ENCODE measurements at places on chromosomes 4 and X.

GRCh38 chr4:41661442-41662076 is 87.0 kb downstream of the PHOX2B start:
- peak; percentile 46 for DNase-seq

DNA sequence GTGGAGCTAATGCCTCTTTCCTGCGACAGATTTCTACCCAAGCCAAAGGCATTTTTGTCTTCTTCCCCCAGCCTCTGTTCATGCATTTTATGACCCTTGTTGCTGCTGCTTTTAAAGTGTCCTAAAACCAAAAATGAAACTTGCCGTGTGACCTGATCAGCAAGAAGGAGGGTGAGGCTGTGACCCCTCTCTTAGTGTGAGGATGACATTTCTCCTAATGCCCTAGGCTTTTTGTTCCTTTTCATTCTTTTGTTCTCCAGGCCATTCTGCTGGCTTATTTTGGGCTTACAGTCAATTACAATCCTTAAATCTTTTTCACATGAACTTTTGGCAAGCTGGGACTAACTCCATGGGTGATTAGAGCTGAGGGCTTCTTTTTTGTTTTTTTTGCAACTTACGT is 34.4 kb downstream of the PTTG2 start:
- DNase-seq = no peak

- no peak for DNase-seq
Measured at GRCh38 chr4:120881351-120881750, 41.2 kb downstream of the PRDM5 start.

GRCh38 chr4:47406408-47406807 is 57.1 kb downstream of the COMMD8 start:
- DNase-seq = no peak

DNA sequence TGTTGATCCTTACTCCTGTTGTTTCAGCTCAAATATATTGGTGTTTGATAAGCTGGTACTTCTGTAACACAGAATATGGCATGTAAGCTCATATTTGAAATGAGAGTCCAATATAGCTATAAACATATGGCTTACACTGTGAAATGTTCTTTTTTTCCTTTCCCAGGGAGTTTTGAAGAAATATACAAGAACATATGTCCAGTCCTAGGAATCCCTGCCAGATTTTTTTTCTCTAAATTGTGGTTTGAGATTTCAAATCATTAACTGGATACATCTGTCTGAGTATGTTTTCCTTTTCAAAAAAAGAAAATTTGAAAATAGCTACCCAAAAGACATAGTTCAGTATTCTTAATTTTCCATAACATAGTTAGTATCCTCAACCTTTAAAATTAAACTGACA is 60.2 kb downstream of the HMGB2 start:
- no peak for DNase-seq

GRCh38 chr4:21765810-21766407 is 182.7 kb downstream of the KCNIP4 start:
- peak; percentile 27 for DNase-seq

- DNase-seq = no peak
Measured at GRCh38 chr4:34181311-34181841, 2062.9 kb downstream of the ARAP2 start.

DNA sequence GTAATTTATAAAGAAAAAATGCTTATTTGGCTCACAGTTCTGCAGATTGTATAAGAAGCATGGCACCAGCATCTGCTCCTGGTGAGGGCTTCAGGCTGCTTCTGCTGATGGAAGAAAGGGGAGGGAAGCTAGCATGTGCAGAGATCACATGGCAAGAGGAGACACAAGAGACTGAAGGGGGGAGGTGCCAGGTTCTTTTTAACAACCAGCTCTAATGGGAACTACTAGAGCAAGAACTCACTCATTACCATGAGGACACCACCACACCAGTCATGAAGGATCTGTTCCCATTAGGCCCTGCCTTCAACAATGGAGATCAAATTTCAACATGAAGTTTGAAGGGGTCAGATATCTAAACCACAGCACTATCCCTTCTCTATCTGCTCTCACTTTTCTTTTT is 9.4 kb upstream of the COPS4 start:
- no peak for DNase-seq

DNA sequence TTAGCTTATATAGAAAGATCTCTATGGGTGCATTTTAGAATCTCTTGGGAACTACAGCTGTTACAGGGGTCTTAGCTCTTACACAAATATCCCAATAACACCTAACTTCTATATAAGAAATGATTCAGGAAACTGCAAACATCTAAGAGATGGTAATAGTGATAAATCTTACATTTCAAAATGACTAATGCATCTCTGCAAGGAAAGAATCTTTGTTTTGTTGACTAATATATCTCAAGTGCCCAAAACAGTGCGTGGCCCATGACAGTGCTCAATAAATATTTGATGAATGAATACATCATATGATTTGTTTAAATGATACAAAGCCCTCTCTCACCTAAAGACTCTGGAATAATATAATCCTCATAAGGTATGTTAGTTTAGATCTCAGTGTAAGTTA is 47.5 kb downstream of the CENPE start:
- no peak for DNase-seq

GRCh38 chrX:63737131-63737921 is 47.7 kb downstream of the ARHGEF9 start:
- no peak for DNase-seq

DNA sequence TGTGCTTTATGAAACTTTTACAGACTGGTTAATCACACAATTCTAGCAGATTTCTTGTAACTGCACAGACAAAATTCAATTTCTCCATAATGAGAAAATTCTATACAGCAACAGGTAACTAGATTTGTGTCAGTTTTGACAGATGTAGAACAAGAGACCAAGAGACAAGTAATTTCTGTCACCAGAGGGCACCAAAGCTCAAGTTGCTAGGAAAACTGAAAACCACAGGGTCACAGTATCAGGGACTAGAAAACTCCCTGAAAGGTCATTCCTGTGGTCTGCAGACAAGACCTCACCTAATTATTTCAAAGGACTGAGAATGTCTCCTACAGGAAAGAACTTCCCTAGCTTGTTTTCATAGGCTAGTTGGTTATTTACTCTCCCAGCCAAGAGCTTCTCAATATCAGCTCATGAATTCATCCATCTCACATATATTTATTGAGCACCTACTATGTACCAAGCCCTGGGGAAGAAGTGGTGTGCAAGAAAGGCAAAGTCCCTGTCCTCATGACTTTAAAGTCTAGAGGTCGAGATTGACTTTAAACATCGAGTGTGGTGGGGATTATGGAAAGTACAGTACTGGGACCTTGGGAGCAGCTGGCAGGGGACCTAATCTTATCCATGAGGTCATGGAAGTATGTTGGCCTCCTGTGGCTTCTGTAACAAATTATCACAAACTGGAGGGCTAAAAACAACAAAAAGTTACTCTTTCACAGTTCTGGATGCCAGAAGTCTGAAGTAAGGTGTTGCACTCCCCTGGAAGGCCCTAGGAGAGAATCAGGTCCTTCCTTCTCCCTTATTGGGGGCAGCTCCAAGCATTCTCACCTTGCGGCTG is 47.8 kb upstream of the SETD7 start:
- peak; percentile 59 for DNase-seq

- no peak for DNase-seq
Measured at GRCh38 chr4:136900696-136901095, 631.6 kb downstream of the PCDH18 start.

GRCh38 chr4:56048702-56049431 is 100.1 kb downstream of the CEP135 start:
- DNase-seq = no peak

- no peak for DNase-seq
Measured at GRCh38 chr4:69025191-69025998, 70.9 kb upstream of the UGT2B7 start.

GRCh38 chr4:113844369-113844768 is 82.8 kb upstream of the CAMK2D start:
- no peak for DNase-seq

DNA sequence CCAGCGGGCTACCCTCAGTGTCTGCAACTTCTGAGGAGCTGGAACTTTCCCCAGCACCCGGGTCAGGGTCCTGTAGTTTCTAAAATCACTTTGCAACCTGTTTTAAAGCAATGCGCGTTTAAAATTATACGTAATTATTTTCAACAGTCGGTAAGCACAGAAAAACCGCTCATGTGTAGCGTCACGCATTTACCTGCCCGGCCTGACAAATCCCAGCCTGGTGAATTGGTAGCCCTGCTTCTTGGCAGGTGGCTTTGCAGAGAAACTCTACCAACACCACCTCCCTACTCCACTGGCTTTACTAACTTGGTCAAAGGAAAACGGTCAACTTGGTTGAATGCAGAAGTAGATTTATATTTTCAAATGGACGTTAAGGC is 640 bp downstream of the BANK1 start:
- DNase-seq = peak; percentile 47

GRCh38 chrX:122582280-122582974 is 601.7 kb upstream of the GRIA3 start:
- DNase-seq = no peak

GRCh38 chr4:153904011-153904410 is 115.1 kb upstream of the SFRP2 start:
- no peak for DNase-seq

- DNase-seq = peak; percentile 2
Measured at GRCh38 chrX:4690521-4690920, 977.1 kb upstream of the PRKX start.

- peak; percentile 57 for DNase-seq
Measured at GRCh38 chr4:158193171-158193749, 17.0 kb upstream of the TMEM144 start.

- DNase-seq = no peak
Measured at GRCh38 chr4:56817840-56818491, 3.5 kb downstream of the SPINK2 start.

GRCh38 chr4:145716200-145716599 is 36.3 kb downstream of the C4orf51 start:
- no peak for DNase-seq

GRCh38 chr4:135186002-135186401 is 984.4 kb upstream of the PABPC4L start:
- no peak for DNase-seq

DNA sequence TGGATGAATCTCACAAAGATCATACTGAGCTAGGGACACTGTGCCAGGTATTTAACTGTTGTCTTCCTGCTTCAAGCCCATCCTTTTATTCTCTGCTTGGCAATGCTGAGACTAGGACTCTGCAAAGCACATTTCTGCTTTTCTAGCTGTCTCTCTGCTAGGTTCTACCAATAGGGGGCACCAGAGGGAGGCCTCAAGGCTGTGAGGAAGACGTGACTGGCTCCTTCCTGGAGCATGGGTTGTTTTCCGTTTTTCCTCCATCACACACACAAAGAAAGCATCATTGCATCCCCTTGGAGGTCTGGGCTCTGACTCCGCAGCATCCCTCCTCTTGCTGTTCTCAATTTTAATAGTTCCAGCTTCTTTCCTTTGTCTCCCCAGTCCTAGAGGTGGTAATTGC is 10.9 kb upstream of the DCTD start:
- DNase-seq = no peak

GRCh38 chr4:95548738-95549245 is at the start of gene UNC5C:
UNC5C (minus strand) TSS chr4:95548973.
- no peak for DNase-seq

DNA sequence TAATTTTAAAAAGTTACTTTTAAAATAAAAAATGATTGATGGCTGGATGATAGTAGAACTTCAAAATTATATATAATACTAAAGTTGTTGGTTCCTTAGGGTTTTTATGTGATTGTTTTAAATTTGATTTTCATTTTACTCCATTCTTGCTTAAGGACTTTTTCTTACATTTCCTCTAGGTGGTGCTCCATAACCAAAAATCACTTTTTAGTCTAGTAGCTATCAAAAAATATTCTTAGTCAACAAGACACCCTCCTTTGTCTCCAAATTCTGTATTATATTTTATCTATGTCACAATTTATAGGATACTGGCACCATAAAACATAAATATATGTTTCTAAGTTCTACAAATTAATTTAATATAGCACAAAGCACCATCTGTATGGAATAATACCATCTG is 67.2 kb upstream of the BRWD3 start:
- peak; percentile 19 for DNase-seq

DNA sequence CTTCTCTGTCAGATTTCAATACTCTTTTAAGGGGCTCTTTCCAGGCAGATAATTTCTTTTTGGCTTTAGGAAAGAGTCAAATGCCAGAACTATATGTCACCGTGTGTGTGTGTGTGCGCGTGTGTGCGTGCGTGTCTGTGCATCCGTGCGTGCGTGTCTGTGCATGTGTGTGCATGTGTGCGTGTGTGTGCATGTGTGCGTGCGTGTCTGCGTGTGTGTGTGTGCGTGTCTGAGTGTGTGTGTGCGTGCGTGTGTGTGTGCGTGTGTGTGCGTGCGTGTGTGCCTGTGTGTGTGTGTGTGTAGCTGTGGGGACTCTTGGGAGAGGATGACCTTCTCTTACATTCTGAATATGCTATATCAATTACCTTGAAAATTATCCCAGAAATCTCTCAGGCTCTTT is 441.6 kb downstream of the SLITRK2 start:
- no peak for DNase-seq

GRCh38 chr4:36747277-36748129 is 466.1 kb downstream of the DTHD1 start:
- DNase-seq = no peak

DNA sequence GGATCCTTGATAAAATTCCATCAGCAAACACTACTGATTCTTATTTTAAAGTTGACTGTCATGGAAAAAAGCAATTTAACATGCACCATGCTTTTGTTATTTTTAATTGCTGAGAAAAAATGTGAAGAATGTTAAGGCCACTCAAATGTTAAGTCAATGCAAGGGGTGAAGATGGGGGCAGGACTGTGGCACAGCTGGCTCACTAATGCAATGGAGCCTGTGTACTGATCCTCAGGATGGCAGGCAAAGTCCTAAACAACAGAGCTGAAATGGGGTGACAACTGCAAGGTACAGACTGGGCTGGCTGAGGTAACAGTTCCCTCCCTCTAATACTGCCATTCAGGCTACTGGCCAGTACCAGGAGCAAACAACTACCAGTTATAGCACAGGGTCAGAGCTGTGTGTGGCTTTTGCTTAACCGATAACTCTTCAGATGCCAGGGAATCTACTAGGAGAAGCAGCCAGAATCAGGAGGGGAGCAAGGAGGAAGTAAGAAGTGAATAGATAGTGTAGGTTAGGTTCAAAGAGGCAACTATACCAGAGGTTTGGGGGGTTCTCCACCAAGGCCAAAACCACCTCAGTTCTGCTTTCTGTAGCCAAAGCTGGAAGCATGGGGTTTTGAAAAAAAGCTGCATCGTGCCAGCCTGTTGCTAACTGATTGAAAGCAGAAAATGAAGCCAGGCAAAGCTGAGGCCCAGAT is 372.6 kb downstream of the OPHN1 start:
- DNase-seq = no peak

GRCh38 chrX:25663701-25664100 is 474.4 kb upstream of the MAGEB18 start:
- DNase-seq = no peak

- DNase-seq = peak; percentile 12
Measured at GRCh38 chr4:2714918-2715317, 41.2 kb downstream of the TNIP2 start.

GRCh38 chrX:27491397-27491796 is 28.3 kb upstream of the PPP4R3C start:
- DNase-seq = no peak

DNA sequence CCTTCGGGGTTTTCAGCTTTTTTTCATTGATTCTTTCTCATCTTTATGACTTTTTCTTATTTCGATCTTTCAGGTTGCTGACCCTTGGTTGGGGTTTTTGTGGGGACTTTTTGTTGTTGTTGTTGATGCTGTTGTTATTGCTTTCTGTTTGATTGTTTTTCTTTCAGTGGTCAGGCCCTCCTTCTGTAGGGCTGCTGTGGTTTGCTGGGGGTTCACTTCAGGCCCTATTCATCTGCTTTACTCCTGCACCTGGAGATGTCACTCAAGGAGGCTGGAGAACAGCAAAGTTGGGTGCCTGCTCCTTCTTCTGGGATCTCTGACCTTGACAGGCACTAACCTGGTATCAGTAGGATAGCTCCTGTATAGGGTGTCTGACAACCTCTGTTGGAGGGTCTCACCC is 39.9 kb upstream of the PCDH18 start:
- DNase-seq = no peak

Measured in AML-193 (cell line).